Fibroblast of the aortic adventitia (primary cell): ENCODE measurements at places on chromosomes 5 and 9. TPM values are rescaled to one million over a fixed set of nuclear protein-coding genes. Genes with fewer than 3 reads are reported as not detected.

DNA sequence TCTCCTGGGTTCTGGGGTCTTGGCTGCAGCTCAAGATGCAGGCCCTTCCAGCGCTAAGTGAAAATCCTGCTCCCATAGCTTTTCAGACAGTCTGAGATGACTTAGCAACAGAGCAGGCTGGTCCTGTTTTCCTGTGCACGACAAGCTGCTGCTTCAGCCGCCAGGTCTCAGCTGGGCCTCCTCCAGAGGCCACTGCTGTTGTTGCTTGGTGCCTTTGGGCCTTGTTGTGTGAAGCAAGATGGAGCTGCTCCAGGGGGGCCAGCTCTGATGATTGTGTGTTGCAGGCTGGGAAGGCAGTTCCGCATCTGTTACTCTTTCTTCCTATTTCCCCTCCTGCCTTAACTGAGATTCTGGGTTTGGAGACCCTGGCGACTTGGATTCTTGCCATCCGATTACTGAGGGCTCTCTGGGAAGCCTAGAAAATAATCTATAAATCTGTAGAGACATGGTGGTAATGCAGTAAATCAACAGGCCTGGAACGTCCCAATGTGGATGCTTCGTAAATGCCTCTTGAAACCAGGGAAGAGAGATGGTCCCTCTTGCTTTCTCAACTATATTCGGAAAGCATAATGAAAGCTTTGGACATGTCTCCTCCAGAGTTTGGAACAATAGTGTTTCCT lies 3.2 kb downstream of the MAP1B start:
- no peak for DNase-seq

DNA sequence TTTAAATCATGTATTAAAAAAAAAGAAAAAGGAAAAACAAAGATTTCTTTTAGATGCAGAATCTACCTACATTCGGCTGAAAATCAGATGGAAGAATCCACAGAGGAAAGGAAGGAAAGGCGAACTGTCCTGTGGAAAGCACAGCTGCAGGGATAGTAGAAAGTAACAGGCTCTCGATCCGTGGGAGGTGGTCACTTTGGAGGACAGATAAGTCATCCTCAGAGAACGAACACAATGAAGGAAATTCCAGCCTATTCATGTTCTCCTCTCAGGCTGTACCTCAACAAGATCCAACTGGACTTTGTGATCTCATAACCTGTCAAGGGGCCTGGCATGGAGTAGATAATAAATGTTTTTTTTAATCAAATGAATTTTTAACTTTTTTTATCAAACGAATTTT lies 72.8 kb downstream of the NR6A1 start:
- peak; percentile 33 for DNase-seq

DNA sequence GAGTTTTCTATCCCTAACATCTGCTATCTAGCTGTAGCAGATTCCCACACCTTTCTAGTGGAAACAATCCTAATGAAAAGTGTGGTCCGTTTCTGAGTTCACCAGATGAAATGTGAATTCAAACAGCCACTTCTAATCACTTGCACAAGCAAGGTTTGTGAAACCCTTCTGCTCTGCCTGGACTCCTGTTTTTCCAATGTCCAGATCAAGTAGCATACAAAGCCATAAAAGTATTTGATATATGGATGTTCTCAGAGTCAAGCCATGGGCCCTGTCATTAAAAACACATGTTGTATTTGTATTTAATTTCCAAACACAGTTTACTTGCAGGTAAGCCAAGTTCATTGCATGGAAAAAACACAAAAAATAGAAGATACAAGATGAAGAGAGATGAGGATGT lies 570.4 kb downstream of the NR2F1-AS1 start:
- DNase-seq: no peak

DNA sequence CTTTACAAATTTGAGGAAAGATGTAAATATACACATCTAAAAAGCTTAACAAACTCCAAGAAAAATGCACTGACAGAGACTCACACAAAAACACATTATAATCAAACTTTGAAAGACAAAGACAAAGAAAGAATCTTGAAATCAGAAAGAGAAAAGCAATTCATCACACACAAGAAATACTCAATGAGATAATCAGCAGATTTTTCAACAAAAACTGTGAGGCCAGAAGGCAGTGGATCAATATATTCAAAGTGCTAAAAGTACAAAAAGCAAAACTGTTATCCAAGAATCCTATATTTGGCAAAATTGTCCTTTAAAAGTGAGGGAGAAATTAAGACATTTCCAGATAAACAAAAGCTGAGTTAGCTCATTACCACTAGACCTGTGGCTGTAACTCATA lies 6.1 kb downstream of the TPD52L3 start:
- no peak for DNase-seq

GRCh38 chr9:95224376-95225019 lies 93.0 kb downstream of the FANCC start:
- peak; percentile 57 for DNase-seq

DNA sequence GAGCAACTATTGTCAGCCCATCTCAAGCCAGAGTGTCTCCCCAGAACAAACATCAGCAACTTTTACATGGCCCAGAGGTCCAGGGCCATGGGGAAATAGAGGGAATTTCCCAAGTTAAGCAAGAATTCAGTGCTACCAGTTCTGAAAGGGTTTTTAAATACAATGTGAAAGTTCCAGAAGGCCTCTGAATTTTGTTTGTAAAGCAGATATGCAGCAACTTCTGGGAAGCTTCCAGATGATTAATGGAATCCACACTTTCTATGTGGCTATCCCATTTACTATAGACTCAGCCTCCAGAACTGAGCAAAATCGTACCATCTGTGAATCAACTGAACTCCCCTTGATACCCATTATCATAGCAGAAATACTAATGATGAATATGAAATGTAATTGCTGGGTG lies 93.8 kb downstream of the FEM1C start:
- peak; percentile 98 for DNase-seq

- no peak for DNase-seq
Measured at GRCh38 chr9:85876628-85877027, 64.3 kb upstream of the NAA35 start.

- DNase-seq: no peak
Measured at GRCh38 chr5:173862047-173862477, 26.1 kb upstream of the CPEB4 start.

- DNase-seq: no peak
Measured at GRCh38 chr5:174378121-174378874, 332.8 kb downstream of the NSG2 start.

DNA sequence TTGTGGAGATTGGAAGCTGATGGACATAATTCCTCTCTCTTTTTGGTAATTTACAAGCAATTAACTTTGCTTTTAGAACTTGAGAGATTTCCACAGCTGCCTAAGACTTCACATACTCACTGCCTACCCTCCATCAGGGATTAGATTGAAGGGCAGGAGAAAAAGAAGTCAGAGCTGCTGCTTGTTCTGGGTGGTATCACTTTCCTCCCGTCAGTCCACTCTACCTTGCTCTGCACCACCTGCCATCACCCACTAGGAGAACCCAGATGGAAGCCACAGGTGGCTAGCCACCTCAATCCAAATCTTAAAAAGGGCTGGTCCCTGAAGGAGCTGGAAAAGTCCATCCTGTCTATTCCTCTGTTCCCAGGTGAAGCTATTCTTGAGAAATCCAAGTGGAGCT lies 10.5 kb downstream of the IRF1 start:
- DNase-seq: no peak

DNA sequence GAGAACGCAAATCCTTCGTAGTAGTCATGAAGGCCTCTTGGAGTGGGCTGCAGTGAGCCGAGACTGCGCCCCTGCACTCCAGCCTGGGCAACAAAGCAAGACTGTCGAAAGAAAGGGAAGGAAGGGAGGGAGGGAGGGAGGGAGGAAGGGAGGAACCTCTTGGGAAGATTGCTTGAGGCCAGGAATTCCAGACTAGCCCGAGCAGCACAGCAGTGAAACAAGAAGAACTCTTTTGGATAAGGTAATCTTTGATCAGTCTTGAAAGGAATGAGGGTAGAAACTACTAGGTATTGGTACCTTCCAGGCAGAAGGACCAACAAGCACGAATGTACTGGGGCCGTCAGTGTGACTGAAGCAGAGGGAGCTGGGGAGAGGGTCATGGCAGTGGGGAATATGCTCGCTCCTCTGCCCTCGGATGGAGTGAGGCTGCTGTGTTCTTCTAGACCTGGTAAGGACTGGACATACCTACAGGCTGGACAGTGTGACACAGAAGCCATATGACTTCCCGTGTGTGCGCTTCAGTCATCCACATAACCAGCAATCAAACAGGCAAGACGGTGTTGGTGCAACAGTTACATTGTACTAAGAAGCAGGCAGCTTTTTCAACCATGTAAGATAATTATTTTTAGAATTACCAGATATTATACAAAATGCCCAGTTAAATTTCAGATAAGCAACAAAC lies 45.2 kb downstream of the P4HA2 start:
- DNase-seq: peak; percentile 50

GRCh38 chr5:86640998-86641397 lies 23.3 kb downstream of the COX7C start:
- no peak for DNase-seq

DNA sequence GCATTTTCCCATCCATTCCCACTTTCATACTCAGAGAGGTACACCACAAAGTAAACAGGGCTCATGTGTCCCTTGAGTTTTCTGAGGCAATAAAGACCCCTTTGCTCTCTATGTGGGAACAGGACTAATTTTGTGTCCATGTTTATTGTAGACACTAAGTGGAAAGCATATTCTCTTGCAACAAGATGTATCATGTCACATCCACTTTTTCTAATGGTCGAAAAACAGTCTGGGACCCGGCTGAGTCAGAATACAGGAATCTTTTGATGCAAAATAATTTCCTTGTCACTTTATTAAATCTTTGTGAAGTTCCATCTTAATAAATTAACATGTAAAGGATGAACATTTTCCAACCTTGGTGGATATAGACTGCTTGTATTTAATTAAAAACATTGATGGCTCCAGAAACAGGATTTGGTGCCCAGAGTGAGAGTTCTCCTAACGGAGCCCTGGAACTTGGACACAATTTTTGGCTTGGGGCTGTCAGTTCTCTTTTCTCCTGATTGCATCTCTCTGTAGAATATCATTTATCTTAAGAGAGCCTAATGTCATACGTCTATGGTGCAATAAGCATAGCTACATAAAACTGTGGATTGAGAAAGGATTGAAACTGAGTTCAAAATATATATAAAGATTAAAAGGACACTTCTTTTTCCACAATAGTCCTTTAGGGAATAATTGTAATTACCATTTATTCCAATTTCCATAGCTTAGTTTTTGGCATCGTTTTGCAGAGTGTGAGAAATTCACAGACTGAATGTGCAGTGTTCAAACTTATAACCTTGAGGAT lies 1116.7 kb upstream of the SEMA6A start:
- DNase-seq: no peak

The ZNF483 gene
- 2.6 and 8.8 TPM in 2 replicates for total RNA-seq

The PCDHA13 gene
- 0.08 TPM in 1 of 2 replicates, not detected in the other for total RNA-seq

The TEX48 gene
- total RNA-seq: not detected in 2 replicates

The FOXD4L4 gene
- total RNA-seq: 0.09 TPM in 1 of 2 replicates, not detected in the other

The SLC23A1 gene
- total RNA-seq: not detected in 2 replicates

The MYOT gene
- total RNA-seq: not detected in 2 replicates
